Ovary (tissue), 10 donors: ENCODE measurements at places on chromosomes 1 and 21. TPM values are rescaled to one million over a fixed set of nuclear protein-coding genes. Genes with fewer than 3 reads are reported as not detected.

Gene BMP8A
- total RNA-seq = 4.3 TPM

Gene NR5A2
- 2.2 TPM for total RNA-seq

DNA sequence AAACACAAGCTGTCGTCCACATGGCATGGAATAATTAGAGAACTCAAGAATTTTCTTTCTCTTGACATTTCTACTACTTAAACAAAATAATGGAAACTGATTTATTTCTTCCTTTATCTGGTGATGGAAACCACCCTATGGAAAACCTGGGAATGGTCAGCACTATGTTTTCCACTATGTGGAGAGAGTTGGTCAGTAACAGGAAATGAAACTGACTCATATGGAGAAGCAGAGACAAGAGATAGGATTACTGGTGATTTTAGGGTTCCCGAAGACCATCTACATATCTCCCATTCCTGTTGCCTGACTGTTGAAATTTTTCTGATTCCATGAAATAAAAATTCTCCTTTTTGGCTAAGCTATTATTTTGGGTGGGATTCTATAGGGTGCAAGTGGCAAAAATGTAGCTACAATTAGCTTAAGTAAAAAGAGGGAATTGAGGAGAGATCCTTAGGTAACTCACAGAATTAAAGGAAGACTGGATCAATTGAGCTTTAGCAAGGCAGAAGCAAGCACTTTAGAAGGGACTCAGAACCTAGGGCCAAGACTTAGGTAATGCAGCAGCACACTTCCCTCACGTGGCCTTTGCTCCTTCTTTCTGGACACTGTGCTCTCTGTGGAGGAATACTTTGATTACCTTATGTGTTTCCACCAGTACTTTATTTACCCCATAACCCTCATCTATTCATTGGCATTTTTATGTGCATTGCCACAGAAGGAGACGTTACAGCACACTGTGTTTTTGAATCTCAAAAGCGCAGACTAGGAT, 89.6 kb downstream of the LEPR start:
- no peaks in the 10 kb centered on the region for H3K36me3 ChIP-seq
- H3K4me1 ChIP-seq = peaks cover 1% of the 10 kb centered on the region
- H3K27ac ChIP-seq = no peak overlapping the region
- no peak for DNase-seq
- H3K4me3 ChIP-seq = no peak overlapping the region

GRCh38 chr1:8727809-8728213, 89.6 kb downstream of the RERE start:
- no peak overlapping the region for H3K27ac ChIP-seq
- peaks cover 1% of the 10 kb centered on the region for H3K4me1 ChIP-seq
- H3K4me3 ChIP-seq = no peak overlapping the region
- DNase-seq = no peak
- H3K36me3 ChIP-seq = no peaks in the 10 kb centered on the region
- no peaks in the 10 kb centered on the region for H3K27me3 ChIP-seq

- peaks cover 23% of the 10 kb centered on the region for H3K4me1 ChIP-seq
- H3K4me3 ChIP-seq = peak overlapping the region; percentile 82
- peak overlapping the region; percentile 95 for H3K27ac ChIP-seq
- H3K27me3 ChIP-seq = no peaks in the 10 kb centered on the region
- no peaks in the 10 kb centered on the region for H3K36me3 ChIP-seq
- DNase-seq = no peak
These were observed 1.3 kb upstream of the GNB1 start for GRCh38 chr1:1892079-1892762.

DNA sequence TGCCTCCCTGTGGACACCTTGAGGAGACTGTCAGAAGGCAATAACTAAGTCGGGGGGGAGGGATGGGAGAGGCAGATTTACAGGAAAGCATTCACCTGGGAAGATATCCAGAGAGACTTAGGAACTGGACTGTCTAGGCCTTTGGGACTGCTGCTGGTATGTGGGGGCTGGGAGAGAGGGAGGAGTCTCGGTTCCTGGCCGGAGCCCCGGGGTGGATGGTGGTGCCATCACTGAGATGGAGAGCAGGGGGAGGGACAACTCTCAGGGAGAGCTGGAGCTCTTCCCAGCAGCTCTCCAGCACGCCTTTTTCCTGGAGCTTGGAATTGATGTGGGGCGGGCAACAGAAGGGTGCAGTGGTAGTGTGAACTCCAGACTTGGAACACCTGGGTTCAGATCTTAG, 22.1 kb downstream of the PTPRF start:
- no peaks in the 10 kb centered on the region for H3K36me3 ChIP-seq
- peak overlapping the region; percentile 36 for H3K27ac ChIP-seq
- peaks cover 6% of the 10 kb centered on the region for H3K4me1 ChIP-seq

DNA sequence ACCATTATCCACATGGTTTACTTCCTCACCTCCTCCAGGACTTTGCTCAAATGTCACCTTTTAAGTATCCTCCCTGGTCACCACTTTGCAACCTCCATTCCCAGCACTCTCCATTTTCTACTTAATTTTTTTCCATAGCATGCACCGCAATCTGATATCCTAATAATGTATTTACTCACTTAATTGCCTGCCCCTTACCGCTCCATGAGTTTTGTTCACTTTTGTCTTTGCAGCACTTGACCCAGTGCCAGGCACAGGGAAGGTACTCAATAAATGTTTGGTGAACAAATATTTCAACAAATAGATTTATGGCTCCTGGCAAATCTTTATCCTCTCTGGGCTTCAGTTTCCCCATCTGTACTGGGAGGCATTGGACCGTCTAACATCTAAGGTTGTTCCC, 53.6 kb downstream of the UBE2T start:
- H3K36me3 ChIP-seq = no peaks in the 10 kb centered on the region
- peaks cover 3% of the 10 kb centered on the region for H3K4me1 ChIP-seq
- DNase-seq = no peak
- no peak overlapping the region for H3K4me3 ChIP-seq
